ENCODE measurements at places on chromosomes 16 and 17.

DNA sequence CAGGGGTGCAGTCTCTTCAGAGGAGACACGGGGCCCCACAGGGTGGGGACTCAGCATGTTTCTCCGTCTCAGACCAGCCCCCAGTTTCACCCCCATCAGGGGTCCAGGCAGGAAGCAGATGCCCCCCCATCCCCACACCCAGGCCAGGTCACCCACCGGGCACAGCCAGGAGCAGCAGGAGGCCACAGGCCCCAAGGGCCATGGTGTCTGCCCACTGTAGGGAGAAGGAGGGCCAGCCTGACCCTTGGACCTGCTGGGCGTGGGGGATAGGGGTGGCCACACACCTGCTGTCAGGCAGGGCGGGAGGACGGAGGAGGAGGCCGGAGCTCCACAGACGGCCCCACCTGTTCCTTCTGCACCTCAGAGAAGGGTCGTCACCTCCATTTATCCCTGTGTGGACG lies at the start of gene TPSG1:
TPSG1 (minus strand) TSS at position 218 of the 401 bp plus-strand sequence; CDS start at position 202, 16 bp downstream.
- DNase-seq = no peak

DNA sequence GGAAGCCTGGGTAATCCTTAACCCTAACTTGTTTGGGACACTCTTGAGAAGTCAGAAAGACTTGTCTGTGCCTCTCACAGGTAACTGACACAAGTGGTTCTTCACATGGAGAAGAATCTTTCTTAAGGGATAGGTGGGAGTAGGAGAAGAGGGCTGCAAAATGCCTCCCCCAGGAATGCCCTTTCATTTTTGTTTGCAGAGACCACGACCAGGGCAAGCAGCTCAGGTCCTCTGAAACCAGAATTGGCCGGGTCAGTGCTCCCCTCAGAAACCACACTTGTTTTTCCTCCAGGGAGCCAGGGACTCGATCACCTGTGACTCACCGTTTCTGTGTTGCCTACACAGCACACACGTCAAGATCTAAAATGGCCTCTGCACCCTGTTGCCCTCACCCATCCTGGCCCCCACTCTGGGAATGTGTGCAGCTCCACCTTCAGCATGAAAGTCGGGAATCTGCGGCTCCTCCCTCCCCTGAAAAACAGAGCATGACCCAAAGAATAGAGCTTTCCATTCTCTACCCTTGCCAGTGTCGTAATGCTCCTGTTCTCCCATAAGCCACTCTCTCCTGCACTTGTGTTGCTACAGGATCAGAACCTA lies 36.1 kb downstream of the HNF1B start:
- no peak for DNase-seq

DNA sequence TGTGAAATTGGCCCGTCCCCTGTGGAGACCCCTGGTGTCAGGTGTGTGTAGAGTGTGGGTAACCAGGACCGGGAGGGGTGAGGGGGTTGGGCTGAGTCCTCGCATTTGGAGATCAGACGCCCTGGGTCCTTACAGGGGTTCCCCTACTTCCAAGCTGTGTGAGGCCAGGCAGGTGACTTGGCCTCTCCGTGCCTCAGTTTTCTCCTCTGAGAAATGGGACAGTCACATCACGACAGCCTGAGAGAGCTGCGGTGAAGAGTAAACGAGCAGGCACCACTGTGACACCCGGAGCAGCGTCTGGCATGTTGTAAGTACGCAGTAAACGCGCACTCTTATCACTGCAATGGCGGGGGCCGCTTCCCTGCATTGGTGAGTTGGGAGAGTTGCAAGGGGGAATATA lies 152.5 kb upstream of the CIBAR2 start:
- no peak for DNase-seq

DNA sequence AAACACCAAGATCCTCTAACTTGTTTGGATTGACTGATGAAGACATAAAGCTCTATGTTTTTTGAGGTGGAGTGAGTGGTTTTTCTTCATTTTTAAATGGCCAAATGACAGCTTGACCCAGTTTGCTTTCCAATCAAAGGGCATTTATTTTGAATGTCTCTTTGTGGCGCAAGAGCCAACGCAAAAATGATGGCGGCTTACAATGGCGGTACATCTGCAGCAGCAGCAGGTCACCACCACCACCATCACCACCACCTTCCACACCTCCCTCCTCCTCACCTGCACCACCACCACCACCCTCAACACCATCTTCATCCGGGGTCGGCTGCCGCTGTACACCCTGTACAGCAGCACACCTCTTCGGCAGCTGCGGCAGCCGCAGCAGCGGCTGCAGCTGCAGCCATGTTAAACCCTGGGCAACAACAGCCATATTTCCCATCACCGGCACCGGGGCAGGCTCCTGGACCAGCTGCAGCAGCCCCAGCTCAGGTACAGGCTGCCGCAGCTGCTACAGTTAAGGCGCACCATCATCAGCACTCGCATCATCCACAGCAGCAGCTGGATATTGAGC lies 329 bp downstream of the NLK start:
- DNase-seq = no peak

DNA sequence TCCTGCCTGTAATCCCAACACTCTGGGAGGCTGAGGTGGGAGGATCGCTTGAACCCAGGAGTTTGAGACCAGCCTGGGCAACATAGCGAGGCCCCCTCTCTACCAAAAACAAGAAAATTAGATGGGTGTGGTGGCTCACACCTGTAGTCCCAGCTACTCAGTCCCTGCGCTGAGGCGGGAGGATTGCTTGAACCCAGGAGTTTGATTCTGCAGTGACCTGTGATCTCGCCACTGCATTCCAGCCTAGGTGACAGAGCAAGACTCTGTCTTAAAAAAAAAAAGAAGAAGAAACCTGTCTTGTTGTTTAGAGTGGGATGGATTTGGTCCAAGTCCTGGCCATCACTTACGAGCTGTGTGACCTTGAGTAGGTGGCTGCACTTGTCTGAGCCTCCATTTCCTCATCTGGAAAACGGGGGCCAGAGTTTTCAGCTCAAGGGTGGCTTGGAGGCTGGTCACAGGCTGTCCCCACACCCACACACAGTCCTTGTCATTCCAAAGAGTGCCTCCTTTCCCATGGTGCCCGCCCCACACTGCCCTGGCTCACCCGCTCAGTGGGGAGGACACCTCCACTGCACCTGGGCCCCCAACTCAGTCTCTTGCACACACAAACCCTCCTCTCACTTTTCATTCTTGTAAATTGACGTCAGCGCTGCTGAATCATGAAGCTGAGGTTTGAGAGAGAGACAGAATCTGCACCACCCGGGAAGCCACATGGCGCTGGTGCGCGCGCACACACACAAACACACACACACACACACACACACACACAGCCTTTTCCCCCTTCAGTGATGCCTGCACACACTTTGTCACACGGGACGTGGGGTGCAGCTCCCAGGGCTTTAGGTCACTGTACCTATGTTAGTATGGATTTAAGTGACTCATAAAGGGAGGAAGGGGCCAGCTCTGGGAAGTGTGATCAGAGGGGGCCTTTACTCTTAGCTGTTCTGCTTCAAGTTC lies 4.2 kb downstream of the SOCS1 start:
- no peak for DNase-seq

GRCh38 chr17:528253-528652 lies 175.6 kb upstream of the RPH3AL start:
- DNase-seq = no peak

Data from tibial nerve (tissue), 4 donors.